NCI-H1417 treated with DMSO at 0.1 percent for 48 hours (cell line): ENCODE measurements at places on chromosomes 12 and 14.

DNA sequence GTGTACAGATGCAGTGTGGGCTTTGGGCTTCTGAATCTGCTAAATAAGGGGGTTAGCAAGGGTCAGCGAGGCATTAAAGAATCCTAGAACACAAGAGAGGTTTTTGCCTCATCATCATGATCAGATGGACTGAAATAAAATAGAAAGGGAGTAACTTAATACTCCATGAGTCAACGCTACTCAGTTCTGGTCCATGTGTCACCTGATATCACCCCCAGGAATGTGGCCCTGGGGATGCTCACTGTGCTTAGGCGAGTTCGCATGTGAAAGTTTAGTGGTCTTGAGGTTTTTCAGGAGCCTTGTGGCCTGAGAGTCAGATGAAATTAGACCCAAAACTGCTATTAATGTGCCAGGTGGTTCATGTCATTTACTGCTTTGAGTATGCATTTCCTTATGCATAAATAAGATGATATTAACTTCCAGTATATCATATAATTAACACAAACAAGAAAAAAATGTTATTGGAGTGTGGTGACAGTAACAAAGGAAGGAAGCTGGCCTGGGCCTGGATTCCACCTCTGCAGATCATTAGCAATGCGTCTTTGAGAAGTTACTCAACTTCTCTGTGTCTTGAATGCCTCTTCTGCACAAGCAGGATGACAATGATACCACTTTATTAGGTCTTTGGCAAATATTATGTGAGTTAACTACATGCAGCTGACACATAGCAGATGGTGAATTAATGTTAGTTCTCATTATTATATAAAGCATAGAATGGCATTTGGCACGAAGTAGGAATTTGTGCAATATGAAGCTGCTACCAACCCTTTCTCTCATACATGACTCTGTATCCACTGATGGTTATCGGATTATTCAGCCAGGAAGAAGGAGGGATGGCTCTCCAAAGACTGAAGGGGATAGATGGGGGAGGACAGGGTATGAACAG is 1272.6 kb downstream of the AACS start:
- DNase-seq: no peak

DNA sequence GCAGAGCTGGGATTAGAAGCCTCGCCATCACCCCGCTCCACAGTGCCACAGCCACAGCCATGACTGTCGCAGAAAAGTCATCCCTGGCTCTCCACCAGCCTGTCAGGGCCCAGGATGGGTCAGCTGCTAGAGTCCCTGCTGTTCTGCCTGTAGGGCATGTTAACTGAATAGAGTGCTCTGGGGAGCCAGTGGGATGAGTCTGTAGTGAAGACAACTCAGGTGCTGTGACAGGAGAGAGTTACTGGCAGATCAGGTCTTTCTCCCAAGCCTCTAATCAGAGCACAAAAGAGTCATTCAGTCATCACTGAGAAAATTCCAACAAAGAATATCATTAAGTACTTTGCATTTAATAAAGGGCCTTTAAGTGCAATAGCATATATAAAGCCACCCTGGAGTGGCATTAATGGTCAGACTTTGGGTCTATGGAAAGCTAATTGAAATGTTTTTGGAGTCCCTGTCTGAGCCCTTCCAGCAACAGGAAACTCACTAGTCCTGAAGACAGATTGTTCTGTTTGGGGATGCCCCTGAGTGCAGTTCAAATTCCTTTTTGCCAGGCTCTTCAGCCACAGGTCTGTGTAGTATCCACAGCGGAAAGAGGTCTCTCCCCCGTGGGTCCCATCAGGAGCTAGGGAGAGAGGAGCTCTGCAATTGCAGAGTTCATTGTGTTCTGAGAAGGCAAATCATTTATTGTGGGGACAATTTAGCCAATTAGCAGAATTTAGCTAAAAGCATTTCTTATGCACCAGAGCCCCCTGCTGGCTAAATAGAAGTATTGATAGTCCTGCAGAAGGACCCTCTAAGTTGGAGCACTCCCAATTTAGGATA is 45.2 kb upstream of the C14orf132 start:
- DNase-seq: peak; percentile 45

- no peak for DNase-seq
Observed at GRCh38 chr14:88023658-88024187, 18.8 kb downstream of the GPR65 start.

DNA sequence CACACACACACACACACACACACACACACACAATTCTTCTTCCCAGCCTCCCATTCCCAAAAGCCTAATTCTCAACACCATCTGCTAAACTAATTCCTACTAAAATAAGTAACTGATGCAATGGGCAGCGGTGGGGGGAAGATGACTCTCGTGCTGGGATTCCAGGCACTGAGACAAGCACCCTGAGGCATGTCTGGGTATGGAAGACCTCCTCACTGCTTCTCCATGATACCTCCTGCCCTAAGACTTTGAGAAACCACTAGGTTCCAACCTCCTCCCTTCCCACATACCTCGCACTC is 789 bp upstream of the VWF start:
- DNase-seq: no peak

GRCh38 chr12:118840399-118840798 is 140.9 kb upstream of the SRRM4 start:
- no peak for DNase-seq
